ENCODE measurements at places on chromosomes 7 and 10.

DNA sequence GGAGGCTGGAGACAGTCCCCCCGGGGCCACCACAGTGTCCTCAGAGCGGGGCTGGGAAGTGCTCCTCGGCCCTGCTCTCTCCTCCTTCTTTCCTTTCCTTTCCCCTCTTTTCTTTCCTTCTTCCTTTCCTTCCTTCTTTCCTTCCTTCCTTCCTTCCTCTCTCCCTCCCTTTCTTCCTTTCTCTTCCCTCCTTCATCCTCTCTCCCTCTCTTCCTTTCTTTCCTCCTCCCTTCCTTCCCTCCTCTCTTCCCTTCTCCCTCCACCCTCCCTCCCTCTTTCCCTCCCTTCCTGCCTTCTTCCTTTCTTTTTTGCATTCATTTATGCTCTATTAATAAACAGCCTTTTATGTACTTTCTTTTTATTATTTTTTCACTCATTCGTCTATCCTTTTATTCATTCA, 127.1 kb upstream of the TCERG1L start:
- DNase-seq, result no peak

- DNase-seq, result no peak
Observed at GRCh38 chr7:36870625-36871354, 146.5 kb upstream of the AOAH start.

- DNase-seq, result no peak
Observed at GRCh38 chr7:45978010-45978681, 57.1 kb upstream of the IGFBP3 start.

GRCh38 chr10:3048119-3049019, 19.0 kb upstream of the PFKP start:
- no peak for DNase-seq

DNA sequence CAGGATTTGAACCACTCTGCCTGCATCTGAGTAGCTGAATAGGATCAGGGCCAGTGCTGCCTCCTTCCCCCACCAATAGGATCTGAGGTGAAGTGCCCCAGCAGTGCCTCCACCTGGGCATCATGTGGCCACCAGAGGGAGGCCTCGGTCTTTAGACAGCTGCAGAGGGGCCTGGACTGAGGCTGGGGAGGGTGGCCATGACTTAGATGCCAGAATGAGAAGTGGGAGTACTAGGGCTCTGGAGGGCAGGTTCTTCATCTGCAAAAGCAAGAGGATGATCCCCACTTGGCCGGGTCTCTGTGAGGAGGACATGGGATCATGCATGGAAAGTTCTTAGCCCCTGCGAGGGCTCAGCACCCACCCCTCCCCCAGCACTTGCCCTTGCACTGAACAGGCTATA, 56.9 kb downstream of the NEUROG3 start:
- DNase-seq, result no peak

- DNase-seq, result no peak
Observed at GRCh38 chr7:148697256-148698006, 1.3 kb upstream of the CUL1 start.

DNA sequence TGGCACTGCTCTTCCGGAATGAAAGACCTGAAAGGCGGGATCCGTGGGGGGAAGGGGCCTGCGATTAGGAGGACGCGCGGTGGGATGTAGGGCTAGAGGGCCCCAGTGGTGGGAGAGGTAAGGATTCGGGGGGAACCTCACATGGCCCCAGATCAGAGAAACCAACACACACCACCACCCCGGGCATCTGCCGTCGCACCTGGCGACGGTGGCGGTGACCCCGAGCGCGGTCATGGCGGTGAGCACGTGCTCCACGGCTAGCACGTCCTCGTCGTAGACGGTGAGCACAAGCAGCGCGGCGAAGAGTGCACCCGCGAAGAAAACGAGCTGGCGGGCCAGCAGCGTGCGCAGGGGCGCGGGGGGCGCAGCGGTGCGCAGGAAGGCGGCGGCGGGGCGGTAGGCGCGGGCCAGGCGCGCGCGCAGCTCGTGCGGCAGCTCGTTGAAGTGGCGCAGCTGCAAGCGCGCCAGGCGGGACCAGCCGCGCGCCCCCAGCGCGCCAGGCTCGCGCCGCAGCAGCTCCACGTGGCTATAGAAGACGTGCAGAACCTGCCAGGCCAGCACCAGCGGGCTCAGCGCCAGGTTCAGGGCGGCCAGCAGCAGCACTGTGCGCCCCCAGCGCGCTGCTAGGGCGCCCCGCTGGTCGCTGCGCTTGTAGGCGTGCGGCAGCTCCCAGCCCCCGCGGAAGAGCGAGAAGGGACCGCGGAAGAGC, 5.7 kb downstream of the ATG9B start:
- DNase-seq, result no peak

DNA sequence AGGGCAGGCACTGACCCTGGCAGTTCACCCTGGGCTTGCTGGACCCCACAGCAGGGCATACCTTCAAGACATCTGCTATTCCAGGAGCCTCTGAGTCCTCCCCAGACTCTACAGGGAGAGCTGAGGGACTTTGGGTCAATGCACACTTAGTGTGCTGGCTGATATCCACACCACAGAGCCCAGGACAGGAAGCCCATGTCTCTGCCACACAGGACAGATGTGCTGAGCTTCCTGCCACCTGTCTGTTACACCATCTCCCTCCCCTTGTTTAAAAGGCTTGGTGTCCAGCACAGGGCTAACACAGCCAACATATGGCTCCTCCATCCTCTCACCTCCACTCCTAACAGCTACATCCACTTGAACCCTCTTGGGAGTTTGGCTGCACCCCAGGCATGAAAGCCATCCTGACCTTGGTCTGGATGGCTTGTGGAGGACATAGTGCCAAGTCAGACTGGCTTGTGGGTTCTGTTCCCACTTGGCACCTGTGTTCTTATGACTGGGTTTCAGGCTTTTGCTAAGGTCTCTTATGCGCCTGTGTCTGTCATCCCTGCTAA, 529.8 kb downstream of the GALNT17 start:
- DNase-seq, result no peak

GRCh38 chr7:138661069-138661635, 40.0 kb downstream of the SVOPL start:
- no peak for DNase-seq

DNA sequence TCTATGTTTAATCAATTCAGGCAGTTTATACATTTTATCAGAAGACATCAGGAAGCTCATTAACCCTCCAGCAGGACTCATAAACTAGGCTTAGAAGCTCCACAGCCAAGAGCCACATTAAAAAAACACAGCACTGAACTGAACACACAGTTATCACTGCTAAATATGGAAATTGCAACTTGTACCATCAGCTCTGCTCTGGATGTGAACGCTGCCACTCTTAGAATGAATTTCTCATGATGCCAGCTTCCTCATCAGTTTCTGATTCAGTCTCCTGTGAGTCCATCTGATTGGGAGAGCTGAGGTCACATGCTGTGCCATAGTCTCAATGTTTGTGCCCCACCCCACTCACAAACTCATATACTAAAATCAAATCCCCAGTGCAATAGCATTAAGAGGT, 17.1 kb upstream of the ING3 start:
- no peak for DNase-seq

- no peak for DNase-seq
Observed at GRCh38 chr7:28570970-28571288, 158.6 kb downstream of the CREB5 start.

- no peak for DNase-seq
Observed at GRCh38 chr10:45150997-45151396, 150.3 kb downstream of the ZNF22 start.

DNA sequence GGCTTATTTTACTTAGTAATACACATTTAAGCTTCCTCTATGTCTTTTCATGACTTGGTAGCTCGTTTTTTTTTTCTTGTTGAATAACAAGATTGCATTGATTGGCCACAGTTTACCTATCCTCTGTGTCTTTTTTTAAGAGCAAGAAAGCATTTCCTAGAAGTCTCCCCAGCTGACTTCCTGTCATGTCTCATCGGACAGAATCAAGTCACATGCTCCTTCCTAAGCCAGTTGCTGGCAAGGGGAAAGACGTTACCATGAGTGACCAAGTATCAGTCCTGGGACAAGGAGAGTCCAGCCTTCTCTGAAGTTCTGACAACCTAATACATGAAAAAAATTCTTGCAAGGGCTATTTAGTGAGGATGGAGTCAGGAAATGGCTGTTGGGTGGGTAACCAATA, 24.9 kb upstream of the SFRP5 start:
- no peak for DNase-seq

DNA sequence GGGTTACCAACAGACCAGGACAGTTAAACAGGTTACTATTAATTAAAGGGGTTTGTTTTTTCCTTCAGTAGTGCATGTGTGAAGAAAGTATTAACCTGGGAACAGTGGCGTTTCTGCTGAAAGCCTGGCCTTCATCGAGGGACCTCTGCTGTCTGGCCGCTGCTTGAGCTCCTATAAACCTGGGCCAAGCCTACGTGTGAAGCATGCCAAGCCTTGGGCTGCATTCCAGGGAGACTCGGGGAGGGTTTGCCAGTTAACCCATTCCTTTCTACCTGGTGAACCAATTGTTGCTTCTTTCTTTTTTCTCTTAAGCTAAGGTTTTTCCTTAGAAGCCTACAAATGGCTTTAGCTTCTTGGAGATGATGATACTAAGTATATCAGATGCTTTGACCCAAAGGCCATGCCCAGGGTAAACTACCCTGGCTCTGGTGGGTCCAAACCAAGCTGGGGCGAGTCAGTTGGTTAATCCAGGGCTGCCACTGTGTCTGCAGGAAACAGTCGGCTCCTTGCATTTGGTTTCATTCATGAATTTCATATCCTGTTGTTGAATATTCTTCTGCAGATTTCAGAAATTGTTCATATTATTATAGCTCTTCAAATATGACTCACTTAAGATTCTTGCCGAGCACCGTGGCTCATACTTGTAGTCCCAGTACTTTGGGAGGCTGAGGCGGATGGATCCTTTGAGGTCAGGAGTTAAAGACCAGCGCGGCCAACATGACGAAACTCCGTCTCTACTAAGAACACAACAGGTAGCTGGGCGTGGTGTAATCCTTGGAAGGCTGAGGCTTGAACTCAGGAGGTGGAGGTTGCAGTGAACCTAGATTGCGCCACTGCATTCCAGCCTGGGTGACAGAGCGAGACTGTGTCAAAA, 23.8 kb downstream of the PFKP start:
- DNase-seq, result no peak

DNA sequence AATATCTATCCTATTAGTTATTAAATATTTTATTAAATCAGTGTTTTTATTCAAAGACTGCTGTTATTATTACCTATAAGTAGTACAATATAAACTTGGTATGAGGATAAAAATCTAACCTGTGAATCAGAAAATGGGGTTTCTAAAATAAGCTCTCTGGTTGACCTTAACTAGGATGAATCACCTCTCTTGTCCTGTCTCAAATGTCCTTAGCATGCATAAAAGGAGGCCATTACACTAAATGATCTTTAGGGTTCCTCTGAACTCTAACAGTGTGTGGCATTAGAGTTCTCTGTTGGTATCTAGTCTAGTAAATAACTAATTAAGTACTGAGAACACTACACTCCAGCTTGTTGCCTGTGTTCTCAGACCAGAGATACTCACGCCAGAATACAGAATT, 143.1 kb upstream of the LRRTM3 start:
- DNase-seq, result no peak

DNA sequence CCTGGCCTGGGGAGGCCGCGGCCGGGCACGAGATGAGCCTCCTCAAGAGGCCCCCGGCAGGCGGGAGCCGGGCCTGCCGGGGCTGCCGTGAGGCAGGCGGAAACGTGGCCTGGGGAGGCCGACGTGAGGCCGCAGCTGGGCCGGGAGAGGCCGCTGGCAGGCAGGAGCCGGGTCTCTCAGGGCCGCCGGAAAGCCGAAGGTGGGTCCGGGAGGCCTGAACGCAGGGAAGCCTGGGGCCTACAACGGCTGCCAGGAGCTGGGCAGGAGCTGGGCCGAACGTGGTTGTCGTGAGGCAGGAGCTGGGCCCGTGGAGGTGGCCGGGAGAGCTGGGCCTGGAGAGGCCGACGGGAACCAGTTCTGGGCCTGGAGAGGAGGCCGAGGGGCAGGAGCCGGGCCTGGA, 171.9 kb downstream of the TPST1 start:
- DNase-seq, result no peak

DNA sequence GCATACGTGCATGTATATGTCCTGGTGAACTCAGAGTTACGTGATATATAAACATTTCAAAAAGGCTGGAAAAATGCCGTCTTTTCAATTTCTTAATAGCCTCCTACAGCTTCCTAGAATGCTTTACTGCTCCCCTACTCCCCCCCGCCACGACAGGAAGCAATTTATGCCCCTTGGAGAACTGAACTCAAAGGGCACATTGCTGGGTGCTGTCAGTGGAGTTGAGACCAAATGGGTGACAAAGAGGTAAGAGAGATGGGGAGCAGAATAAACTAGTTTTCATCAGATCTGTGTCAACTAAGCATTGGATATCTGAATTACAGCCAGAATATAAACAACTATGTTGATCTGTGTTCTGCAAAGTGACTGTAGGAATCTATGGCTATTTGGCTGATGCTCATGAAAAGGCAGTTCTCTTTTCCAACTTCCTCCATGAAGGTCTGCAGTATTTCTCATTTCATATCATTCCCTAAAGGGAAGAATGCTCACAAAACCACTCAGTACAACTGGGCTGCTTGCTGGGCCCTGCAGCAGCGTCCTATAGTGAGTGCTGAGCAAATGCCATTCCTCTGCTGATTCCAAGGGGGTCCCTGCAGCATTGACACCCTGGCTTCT, 171.3 kb upstream of the HPS1 start:
- DNase-seq, result no peak

DNA sequence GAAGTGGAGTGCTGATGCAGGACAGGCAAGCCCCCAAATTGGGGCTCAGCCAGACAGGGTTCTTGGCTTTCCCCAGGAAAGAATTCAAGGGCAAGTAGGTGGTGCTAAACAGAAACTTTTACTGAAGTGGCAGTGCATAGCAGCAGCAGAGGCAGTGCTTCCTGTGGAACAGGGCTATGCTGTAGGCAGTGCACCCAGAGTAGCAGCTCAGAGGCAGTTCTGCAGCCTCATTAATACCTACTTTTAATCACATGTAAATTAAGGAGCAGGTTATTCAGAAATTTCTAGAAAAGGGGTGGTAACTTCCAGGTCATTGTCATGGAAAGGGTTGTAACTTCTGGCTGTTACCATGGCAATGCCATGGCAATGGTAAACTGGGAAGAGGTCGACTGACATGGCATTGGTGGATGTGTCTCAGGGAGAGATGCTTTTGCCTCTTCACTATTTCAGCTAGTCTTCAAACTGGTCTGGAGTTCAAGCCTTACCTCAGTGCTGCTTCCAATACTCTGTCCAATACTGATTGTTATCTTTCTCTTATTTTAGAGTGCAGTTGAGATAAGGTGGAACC, 29.2 kb downstream of the PRSS58 start:
- no peak for DNase-seq
